HFFc6 (cell line): ENCODE measurements at places on chromosomes 4 and X. TPM values are rescaled to one million over a fixed set of nuclear protein-coding genes. Genes with fewer than 3 reads are reported as not detected.
A peak's percentile ranks its signal among the peaks of the same experiment; 100 is the strongest.

KLB gene
- total RNA-seq = not detected in 3 replicates

ETDB gene
- not detected in 2 replicates for total RNA-seq

- no peak for DNase-seq
These were observed 20.1 kb upstream of the XPNPEP2 start for GRCh38 chrX:129718676-129719075.

DNA sequence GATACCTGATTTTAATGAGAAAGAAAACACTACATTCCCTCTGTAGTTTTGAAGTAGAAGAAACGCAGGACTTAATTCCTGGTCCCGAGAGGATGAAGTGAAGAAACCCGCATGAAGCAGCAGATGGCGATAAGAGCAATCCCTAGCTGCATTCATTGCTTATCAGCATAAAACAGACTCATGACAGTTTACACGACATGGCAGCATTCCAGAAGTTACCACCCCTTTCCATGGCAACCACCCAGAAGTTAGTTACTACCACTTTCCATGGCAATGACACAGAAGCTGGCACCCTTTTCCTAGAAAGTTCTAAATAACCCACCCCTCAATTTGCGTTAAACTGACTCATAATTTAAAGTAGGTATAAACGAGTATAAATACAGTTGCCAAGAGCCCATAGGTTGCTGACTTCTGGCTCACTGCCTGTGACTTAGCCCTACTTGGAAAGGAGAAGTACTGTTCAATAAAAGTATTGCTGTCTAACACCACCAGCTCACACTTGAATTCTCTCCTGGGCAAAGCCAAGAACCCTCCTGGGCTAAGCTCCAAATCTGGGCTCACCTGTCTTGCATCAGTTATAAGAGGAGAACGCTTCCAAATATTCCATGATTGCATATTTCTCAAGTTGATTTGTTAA lies 5.5 kb upstream of the XAGE2 start:
- no peak for DNase-seq

DNA sequence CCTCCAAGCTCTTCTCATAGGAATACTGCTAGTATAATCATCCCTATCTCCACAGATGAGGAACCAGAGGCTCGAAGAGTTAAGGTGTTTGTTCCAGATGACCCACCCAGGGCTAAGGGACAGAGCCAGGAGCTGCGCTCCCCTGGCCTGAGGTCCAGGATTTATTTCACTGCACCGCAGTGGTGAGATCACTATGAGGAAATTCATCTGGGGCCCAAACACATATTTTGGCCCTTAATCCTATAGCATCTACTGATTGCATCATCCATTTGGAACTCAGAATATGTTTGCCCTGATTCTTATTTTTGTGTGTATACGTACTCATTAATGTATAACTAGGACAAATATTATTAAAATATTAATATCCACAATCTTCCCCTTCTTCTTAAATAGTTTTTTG lies 100.1 kb upstream of the RBPJ start:
- DNase-seq = peak; percentile 33

EPHA5 gene
- not detected in 2 replicates for total RNA-seq

- peak; percentile 39 for DNase-seq
These were observed 7.0 kb downstream of the MTM1 start for GRCh38 chrX:150575419-150575814.

DNA sequence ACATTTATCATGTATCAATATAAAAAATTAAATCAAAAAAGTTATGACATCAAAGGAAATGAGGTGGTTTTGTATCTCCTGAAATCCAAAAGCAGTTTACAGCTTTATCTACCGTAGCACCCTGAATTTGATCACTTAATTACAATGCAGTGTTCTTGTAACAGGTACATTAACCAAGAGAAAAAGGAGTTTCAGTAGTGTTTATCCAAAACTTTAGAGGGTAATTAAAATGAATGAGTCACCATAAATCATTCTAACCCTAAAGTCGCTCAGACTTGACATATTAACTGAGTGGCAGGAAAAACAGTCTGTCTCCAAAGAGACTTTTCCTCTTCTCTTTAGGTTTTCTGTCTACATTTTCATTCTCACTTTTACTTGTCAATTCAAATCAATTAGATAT lies 907.6 kb upstream of the EPHA5 start:
- DNase-seq = no peak

GAGE12H gene
- total RNA-seq = not detected in 3 replicates

- DNase-seq = peak; percentile 0
These were observed 29.3 kb upstream of the FAM47C start for GRCh38 chrX:36978886-36979285.

DNA sequence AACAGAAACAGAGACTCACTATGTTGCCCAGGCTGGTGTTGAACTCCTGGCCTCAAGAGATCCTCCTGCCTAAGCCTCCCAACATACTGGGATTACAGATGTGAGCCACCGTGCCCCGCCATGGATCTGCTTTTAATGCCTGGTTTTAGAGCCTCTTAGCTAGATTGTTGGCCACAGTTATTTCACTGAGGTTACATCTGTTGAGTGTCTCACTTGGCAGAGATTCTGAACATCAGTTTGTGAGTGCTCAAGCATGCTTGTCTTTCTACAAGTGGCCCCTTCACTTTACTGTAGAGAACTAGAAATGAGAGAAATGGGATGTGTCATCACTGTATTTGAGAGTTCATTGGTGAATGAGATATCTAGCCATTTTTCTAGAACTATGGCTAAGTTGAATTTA lies 218.5 kb downstream of the APBB2 start:
- DNase-seq = peak; percentile 48

DNA sequence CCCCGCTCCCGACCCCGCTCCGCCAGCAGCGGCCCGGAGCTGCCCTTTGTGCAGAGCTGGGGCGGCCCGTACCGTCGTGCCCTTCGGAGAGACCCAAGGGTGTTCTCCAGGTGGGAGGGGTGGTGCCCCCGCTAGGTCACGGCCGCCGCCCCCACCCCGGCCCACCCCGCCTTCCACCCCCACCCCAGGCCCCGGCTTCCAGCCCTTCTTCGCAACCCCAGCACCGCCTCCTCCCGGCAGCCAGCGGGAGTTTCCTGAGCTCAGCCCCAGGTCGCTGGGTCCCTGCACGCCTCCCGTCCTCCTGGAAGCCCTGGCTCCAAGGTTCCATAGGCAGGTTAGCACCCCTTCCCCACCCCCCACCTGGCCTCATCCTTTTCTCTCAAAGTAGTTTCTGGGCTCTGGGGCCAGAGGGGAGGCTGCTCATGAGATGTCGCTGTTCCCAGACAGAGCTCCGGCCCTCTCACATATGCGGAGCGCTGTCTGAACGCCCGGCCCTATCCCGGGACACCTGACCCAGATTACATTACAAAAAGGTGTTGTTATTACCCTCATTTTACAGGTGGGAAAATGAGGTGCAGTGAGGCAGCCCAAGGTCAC lies 25.2 kb upstream of the FGFR3 start:
- no peak for DNase-seq

DNA sequence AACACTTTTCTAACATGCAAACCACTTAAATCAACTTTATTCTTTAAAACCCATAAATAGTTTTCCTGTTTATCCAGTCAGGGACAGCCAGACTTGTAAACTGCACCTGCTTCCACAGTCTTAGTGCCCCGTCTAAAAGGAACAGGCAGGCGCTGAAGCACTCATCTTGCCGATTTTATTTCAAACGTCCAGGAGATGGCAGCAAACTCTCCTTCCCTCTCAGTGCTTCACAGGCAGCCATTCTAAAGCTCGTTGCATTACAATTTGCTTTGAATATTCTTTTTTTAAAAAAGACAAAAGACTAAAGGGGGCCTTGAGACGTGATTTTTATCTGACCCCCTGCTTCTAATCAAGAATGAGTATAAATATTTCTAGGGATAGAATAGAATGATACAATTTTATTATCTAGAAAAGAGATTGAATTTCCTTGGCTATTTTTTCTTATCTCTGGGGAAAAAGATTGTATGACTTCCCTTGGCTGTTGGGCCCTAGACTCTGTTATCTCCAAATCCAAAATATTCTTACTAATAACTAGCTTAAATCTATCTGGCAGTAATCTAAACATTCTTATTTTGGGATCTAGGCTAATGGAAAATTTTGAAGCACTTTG lies 93.6 kb upstream of the MYOZ2 start:
- peak; percentile 61 for DNase-seq

DNA sequence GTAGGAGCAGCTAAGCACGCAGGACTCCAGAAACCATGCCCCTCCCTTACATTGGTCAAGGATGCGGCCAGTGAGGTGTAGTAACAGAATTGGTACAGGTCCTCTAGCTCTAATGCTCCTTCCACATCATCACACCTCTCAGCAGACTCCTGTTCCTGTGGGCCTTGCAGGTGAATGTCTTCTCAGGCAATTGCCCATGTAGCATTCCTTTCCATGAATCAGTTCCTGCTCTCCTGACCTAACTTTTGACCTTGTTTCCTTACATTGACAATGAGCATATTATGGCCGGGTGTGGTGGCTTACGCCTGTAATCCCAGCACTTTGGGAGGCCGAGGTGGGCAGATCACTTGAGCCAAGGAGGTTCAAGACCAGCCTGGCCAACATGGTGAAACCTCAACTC lies 31.3 kb downstream of the MAP7D3 start:
- no peak for DNase-seq

DNA sequence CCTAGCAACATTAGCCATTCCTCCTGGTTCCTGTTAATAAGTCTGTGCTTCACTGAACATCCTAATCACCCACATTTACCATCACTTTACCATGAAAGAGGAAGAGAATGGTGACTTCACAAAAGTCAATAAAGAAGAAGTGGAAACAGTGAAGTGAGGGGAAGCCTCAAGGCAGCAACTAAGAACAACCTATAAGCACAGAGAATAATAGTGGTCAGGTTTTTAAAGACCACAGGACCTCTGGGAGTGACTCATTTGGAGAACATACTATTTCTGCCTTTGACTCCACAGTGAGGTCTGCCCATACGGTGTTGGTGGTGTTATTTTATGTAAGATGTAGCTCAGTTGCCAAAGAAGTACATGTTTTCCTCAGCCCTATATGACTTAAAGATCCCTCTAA lies 86.0 kb upstream of the TET2 start:
- no peak for DNase-seq

GRCh38 chr4:65391382-65391781 lies 278.9 kb downstream of the EPHA5 start:
- DNase-seq = no peak

- peak; percentile 76 for DNase-seq
These were observed 273.0 kb downstream of the ARHGAP24 start for GRCh38 chr4:85747882-85748491.

PHKA1 gene
- total RNA-seq = 0.08 to 0.12 TPM in 2 of 3 replicates, not detected in the other

- DNase-seq = no peak
These were observed 1.0 kb upstream of the RELL1 start for GRCh38 chr4:37687194-37687562.

GRCh38 chr4:45294464-45294863 lies 568.1 kb upstream of the GNPDA2 start:
- DNase-seq = no peak

DNA sequence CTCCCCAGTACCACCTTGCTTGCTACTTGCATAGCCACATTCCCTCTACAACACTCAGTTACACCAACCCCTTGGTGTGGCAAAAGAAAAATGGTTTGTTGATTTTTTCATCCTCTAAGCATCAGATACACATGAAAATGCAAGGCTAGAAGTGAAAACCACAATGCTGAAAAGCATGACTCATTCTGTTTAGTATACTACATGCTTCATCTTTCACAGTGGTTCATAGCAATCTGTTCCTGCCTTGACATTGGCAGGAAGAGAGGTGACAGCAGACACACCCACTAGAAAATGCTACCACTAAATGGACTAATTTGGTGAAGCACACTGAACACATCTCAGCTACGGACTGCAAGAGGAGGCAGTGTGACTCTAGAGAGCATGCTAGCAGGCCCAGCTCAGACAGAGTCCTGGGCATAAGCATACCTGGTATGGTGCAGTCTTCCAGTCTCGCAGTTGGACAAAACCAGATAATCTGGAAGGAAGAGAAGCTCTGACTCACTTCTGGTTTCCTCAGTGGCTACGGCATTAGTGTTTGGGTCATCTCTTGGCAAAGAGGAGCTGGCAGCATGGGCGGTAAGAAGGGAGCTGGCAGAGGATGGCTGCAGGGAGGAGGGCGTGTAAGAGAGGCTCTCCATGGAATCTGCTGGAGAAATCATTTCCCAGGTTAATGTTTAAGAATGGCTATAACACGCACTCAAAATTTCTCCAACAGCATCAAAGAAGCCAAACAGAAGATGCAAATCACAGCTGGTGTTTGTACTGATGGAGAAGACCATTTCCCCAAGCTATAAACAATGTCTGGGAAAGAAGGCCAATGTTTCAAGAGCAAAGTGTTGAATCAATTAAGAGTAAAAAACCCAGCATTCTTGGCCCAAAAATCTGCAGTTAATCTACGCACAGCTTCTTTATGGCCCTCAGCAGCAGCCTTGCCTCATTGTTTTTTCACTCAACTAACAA lies 37.8 kb downstream of the GAB3 start:
- DNase-seq = peak; percentile 66

DNA sequence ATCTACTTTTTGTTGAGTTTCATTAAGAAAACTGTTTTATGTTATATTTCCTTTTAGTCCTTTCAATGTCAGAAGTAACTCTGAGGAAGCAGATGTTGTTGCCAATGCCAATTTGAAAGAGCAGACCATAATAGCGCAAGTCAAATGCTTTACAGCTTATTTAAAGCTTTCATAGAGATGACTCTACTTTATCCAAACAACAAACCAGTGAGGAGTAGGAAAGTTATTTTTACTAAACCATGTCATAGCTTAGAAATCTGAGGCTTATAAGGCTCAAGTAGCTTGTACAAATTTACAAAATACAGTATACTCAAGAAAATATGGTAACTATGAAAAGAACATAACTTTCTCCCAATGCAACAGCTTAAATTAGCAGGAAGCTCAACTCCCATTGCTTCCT lies 40.1 kb upstream of the SPOCK3 start:
- DNase-seq = no peak

DNA sequence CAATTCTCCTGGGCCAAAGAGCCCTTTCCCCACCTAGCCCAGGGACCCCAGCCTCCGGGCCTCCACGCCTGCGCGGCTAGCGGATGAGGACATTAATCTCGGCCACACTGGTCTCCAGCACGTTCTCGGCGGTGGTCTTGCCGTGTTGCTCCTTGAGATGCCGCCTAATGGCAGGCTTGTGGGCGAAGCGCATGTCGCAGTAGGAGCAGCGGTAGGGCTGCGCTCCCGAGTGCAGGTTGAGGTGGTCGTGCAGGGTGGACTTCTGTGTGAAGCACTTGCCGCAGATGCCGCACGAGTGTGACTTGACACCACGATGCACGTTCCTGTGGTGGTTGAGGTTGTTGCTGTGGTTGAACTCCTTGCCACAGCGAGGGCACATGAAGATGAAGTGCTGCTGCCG lies 72.1 kb downstream of the UBE2K start:
- DNase-seq = no peak
